Activated CD8-positive, alpha-beta memory T cell treated with anti-CD3 and anti-CD28 coated beads, Interleukin-2, amount 50 U/mL, for 48 hours (primary cell): ENCODE measurements at places on chromosomes 16 and 17.

DNA sequence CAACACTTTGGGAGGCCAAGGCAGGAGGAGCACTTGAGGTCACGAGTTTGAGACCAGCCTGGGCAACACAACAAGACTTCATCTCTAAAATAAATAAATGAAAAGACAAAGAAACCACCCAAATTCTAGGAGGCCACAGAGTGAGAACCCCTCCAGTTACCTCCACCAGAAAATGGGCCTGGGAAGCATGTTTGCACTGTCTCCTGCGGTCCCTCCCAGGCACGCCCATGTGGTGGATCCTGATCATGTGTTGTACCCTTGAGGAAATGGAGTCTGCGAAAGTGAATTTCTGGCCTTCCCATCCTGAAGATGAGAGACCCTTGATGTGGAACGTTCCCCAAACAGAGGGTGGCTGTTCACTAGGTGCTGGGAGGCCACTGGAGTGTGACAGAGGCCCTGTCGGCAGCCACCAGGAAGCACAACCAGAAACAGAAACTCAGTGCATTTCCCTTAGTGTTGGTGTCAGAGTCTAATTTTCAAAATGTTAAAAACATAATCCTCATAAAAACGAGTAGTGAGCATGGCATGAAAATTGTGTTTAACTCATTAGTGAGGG lies 19.2 kb upstream of the USP22 start:
- no peak for DNase-seq

- no peak for DNase-seq
These were observed 83.3 kb downstream of the PMP22 start for GRCh38 chr17:15181816-15182215.

DNA sequence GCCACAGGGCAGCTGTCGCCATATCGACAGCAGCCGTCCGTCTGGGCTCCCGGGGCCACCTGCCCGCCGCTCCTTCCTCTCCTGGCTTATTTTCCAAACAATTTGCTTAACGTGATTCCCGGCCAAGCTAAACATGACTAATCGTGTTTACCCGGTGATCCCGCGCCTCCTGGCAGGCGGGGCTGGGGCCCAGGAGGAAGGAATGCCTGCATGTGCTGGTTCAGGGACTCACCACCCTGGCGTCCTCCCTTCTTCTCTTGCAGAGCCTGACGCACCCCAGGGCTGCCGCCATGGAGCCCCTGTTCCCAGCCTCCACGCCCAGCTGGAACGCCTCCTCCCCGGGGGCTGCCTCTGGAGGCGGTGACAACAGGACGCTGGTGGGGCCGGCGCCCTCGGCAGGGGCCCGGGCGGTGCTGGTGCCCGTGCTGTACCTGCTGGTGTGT lies 6.1 kb downstream of the SSTR5 start:
- no peak for DNase-seq

GRCh38 chr16:456891-457483 lies 31.5 kb downstream of the RAB11FIP3 start:
- no peak for DNase-seq

- no peak for DNase-seq
These were observed 525 bp upstream of the ADCY7 start for GRCh38 chr16:50265716-50266336.

DNA sequence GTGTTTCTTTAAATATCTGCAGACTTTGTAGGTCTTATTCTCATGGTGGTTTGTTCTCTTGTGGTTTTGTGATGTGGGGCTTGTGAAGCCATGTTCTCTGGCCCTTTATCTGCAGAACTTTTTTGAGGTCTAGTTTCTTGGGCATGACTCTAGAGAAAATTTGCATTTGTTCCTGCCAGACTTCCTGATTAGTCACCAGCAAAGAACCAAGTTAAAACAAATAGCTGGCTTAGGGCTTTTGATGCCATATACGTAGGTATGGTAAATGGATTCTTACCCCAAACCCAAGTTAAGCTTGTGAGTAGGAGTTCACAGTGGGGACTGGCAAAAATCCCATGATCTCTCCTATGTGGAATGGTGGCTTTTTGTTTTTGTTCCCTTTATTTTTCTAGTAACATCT lies 68.7 kb upstream of the IRX3 start:
- no peak for DNase-seq

DNA sequence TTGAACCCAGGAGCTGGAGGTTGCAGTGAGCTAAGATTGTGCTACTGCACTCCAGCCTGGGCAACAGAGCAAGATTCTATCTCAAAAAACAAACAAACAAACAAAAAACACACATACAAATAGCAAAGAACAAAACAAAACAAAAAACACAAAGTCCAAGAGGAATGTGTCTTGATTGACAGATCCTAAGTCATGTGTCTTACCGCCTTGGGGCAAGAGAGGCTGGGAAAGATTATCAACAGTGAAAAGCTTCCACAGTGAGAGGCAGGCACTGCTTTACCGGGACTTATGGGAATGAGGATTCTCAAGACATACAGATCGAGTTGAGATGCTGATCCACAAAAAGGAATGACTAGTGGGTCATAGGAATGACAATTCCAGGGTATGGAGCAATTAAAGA lies 62.7 kb upstream of the GAS7 start:
- DNase-seq = no peak

- DNase-seq = peak; percentile 82
These were observed at the start of gene KIF19 for GRCh38 chr17:74325743-74326379. TSS of gene KIF19 (plus strand) at chr17:74326226. CDS start at chr17:74326350, 124 bp downstream.

- DNase-seq = no peak
These were observed 23.9 kb downstream of the NFAT5 start for GRCh38 chr16:69589434-69590269.

- no peak for DNase-seq
These were observed 34.5 kb downstream of the NACA2 start for GRCh38 chr17:61556224-61557188.

- no peak for DNase-seq
These were observed 67.5 kb upstream of the LGALS9 start for GRCh38 chr17:27563532-27563931.

DNA sequence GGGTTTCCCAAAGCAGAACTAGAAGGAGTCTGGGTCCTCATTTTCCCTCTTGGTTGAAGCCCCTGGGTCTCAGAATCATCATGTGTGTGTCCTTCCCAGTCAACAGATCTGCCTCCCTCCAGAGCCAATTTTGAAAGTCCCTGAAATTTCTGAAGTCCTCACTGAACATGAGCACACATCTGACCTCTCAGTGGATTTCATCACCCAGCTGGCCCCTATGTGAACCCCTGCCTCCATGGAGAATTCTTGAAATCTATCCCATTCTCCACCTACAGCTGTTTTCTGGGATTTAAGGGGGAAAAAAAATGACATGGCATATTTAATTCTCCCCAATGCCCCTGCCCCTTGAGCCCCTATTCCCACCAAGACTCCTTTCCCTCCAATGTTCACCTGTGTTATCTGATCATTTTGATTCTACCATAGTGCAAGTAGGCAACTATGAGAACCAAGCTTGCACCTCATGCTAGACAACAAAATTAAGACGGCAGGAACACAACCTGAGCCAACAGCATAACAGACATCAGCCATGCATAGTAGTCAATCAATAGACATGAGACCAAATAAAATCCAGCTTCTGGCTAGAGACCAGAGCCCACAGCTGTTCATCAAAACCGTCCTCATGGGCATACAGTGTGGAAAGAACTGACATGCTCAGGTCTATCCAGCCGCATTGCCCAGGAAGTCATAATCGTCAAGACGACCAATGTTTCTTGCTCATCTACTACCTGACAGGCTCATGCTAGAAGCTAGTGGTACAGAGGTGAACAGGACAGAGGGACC lies 14.9 kb downstream of the SOX9 start:
- DNase-seq = no peak

DNA sequence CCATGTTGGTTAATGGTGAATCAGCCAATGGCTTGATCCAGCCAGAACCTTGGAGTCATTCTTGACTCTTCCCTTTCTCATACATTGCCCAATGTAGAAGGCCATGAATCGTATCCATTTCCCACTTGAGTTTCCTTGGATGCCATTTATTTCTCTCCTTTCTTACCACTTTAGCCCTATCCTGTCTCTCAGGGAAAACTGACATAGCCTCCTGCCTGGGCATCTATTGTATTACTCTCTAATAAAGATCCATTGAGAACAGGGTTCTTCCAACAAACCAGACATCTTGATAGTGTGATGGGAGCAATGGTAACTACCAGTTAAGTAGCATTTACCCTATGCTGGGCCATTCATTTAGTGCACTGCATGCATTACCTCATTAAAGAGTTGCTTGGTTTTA lies 104.2 kb upstream of the CDH11 start:
- DNase-seq = no peak

DNA sequence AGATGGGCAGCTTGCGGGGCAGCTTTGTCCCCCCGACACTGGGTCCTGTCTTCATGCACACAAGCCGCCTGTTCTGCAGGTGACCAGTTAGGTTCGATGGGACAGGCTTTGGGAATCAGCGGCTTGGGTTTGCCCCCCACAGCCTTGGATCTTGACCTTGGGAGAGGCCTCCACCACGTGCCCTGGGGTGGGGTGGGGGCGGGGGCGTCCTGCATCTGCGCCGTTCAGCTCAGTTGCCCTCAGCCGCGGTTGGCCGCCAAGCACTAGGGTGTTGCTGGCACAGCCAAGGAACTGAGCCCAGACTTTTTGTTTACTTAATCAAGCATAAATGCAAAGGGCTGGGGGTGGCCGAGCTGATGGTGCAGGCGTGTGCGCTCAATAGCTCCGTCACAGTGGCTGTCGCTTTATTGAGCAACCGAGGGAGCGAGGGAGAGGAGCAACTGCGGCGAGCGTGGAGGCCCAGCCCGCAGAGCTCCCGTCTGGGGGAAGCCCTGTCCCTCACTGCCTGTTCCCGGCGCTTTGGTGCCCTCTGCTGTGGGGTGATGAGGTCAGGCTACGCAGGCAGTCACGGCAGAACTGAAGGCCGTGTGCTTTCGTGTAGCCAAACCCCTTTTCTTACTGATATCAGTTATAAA lies 33.9 kb downstream of the JPH3 start:
- DNase-seq = peak; percentile 89

- no peak for DNase-seq
These were observed 54.3 kb downstream of the NLK start for GRCh38 chr17:28096756-28097155.

GRCh38 chr17:77942112-77942988 lies 16.2 kb upstream of the TNRC6C start:
- no peak for DNase-seq

DNA sequence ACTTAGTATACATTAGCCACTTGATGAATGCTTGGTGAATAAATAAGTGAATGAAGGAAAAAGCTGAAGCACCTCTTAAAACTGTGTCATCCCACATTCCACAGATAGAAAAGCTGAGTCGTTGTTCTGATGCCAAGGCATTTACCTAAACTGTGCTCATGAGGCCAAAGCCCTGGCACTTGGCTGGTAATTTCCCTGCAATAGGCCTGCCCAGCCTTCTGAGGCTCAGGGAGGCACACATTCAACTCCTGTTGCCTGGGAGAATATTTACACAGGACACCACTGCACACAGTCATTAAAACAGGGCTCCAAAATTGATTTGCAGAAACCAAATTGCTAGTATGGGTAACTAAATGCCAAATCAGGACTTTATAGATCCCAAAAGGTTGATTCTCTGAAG lies 333.0 kb upstream of the C16orf82 start:
- no peak for DNase-seq

- DNase-seq = no peak
These were observed 53.1 kb downstream of the CMIP start for GRCh38 chr16:81497690-81498089.

- no peak for DNase-seq
These were observed 10.9 kb downstream of the HAS3 start for GRCh38 chr16:69116256-69116875.

DNA sequence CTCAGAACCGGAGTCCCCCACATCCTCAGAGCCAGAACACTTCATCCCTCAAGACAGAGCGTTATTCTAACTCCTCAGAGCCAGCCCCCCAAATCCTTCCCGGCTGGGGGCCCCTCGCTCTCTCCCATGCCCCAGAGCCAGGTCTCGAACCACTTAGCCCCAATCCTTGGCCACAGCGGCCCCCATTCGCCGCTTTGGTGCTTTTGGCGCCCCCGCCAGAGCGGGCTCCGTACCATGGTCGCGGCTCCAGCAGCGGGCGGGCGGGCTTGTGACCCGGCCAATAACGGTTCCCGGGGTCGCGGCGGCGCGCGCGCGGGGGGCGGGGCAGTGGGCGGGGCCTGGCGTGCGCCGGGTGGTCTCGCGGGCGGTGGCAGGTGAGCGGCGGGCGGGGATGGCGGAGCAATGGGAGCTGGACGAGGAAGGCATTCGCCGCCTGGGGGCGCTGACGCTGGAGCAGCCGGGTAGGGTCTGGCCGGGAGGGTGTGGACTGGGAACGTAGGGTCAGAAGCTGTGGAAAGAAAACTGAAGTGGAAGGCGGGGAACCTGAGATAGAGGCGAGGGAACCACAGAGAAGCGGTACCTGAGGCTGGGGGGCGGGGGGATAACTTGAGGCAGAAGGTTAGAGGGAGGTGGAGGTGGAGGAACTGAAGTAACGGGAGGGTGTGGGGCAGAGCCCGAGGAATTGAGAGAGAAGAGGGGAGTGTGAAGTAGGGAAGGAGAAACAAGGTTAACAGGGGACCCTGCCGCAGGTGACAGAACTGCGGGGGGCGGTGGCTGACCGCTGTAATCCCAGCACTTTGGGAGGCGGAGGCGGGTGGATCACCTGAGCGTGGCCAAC lies at the start of the genes KCTD19 and LRRC36:
TSS of gene KCTD19 (minus strand) at position 270 of the 838 bp plus-strand sequence. CDS start at position 236, 34 bp downstream.
TSS of gene LRRC36 (plus strand) at position 344 of the 838 bp plus-strand sequence. CDS start at position 392, 48 bp downstream.
- peak; percentile 95 for DNase-seq

DNA sequence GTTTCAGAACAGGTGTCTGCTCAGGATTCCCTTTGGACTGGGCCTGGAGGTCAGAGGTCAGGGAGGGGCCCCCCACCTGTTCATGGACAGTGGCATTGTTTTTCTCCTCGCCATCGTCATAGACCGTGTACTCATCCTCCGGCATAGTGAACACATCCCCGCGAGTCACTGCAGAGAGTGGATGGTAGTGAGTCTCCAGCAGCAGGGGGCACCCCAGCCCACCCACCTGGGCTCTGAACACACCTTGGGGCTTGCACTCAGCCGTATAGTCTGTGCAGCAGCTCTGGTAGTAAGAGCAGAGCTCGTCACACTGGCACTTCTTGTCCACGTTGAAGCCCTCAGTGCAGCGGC lies 448 bp downstream of the VTN start:
- no peak for DNase-seq

GRCh38 chr16:75336521-75336920 lies 85.1 kb upstream of the BCAR1 start:
- DNase-seq = no peak

GRCh38 chr17:47966079-47966519 lies 4.8 kb upstream of the CDK5RAP3 start:
- no peak for DNase-seq

GRCh38 chr16:29820730-29821642 lies 724 bp downstream of the MVP start:
- DNase-seq = peak; percentile 74

- DNase-seq = no peak
These were observed 67.7 kb downstream of the MPRIP start for GRCh38 chr17:17109907-17110306.

GRCh38 chr17:20934288-20934687 lies 108.5 kb downstream of the USP22 start:
- DNase-seq = no peak

- no peak for DNase-seq
These were observed 46.6 kb downstream of the MPRIP start for GRCh38 chr17:17088541-17089525.

- DNase-seq = no peak
These were observed 6.0 kb downstream of the C1QTNF8 start for GRCh38 chr16:1089822-1090619.

- no peak for DNase-seq
These were observed at the start of gene NEURL4 for GRCh38 chr17:7328840-7329373. TSS of gene NEURL4 (minus strand) at chr17:7329335. CDS start at chr17:7329312, 23 bp downstream.

GRCh38 chr17:59650642-59651041 lies 30.9 kb downstream of the CLTC start:
- no peak for DNase-seq
